ENCODE measurements at places on chromosomes 16 and 17. TPM values are rescaled to one million over a fixed set of nuclear protein-coding genes. Genes with fewer than 3 reads are reported as not detected.

RHBDL1 gene
- total RNA-seq = 4.0 TPM

TBC1D3I gene
- total RNA-seq = 0.46 TPM

CACNA1H gene
- 27.2 TPM for total RNA-seq

TLCD1 gene
- total RNA-seq = 45.3 TPM

DNA sequence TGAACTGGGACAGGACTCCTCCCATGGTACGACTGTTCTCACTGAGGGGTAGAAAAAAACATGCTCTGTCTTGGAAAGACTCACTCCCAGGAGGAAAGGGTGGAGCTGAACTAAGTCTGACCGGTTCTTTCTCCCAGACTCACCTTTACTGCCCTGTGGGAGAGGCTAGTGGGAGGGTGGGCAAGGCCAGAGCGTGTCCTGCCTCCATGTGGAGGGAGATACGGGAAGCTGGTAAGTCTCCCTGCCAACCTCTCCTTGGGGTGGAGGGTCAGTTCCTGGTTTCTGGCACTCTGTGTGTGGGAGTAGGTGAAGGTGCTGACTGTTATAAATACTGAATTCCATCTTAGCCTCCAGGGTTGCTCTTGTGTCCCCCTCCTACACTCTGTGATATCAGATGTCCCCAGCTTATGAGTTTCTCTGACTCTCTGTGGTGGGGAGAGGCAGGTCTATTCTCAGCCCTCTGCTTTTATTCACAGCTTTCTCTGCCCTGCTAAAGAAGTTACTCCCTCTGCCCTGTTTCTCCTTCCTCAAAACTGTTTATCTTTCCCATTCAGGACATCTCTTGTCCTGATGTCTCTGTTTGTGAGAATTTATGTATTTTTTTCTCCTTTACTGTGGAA is 26.9 kb upstream of the FAM20A start:
- no peaks in the 10 kb centered on the region for H3K4me1 ChIP-seq
- no peak for DNase-seq
- no peaks in the 10 kb centered on the region for H3K36me3 ChIP-seq
- H3K4me3 ChIP-seq = no peak overlapping the region
- no peak overlapping the region for H3K27ac ChIP-seq
- no peaks in the 10 kb centered on the region for H3K27me3 ChIP-seq

GRCh38 chr17:36505171-36505570 is 18.7 kb downstream of the ZNHIT3 start:
- H3K27me3 ChIP-seq = no peaks in the 10 kb centered on the region
- no peaks in the 10 kb centered on the region for H3K4me1 ChIP-seq
- H3K4me3 ChIP-seq = no peak overlapping the region

- H3K4me1 ChIP-seq = peaks cover 1% of the 10 kb centered on the region
- no peaks in the 10 kb centered on the region for H3K27me3 ChIP-seq
- no peak for DNase-seq
- H3K4me3 ChIP-seq = no peak overlapping the region
- no peak overlapping the region for H3K27ac ChIP-seq
Measured at GRCh38 chr17:55728833-55729232, 6.2 kb upstream of the TMEM100 start.

DNA sequence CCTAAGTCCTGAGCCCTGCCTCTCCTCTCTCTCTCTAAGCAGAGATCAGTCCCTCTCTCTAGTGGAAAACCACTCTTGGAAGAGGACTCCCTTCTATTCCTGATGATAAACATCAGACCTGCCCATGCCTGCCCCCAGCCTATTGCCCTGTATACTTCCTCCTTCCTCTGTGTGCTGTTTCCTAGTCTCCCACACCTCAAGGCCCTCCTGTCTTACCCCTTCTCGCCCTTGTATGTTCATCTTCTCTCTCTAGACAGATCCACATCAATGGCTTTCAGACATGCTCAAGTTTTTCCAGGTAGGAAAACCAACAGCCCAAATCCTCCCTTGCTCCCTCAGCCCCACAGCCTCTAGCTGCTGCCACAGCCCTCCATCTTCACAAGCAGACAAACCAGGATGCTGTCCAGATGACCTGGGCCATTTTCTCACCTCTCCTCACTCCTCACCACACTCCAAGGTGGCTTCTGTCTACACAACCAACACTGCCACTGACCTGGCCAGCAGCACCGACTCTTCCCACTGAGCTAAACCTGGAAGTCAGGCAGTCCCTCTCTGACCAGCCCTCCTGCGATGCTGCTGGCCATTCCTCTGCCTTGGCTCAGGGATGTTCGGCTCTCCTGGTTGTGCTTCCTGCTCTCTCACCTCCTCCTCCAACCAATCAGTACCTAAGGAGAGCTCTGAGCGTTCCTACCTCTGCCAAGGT is 36.3 kb downstream of the MARF1 start:
- H3K27me3 ChIP-seq = no peaks in the 10 kb centered on the region
- no peaks in the 10 kb centered on the region for H3K4me1 ChIP-seq
- no peak overlapping the region for H3K27ac ChIP-seq
- H3K36me3 ChIP-seq = peaks cover 26% of the 10 kb centered on the region
- no peak for DNase-seq

GRCh38 chr17:17683710-17684365 is 2.6 kb downstream of the RAI1 start:
- no peak overlapping the region for H3K4me3 ChIP-seq
- H3K4me1 ChIP-seq = peaks cover 20% of the 10 kb centered on the region
- peaks cover 91% of the 10 kb centered on the region for H3K27me3 ChIP-seq
- peaks cover 7% of the 10 kb centered on the region for H3K36me3 ChIP-seq

- no peak overlapping the region for H3K4me3 ChIP-seq
- no peak overlapping the region for H3K27ac ChIP-seq
- peaks cover 3% of the 10 kb centered on the region for H3K4me1 ChIP-seq
- no peaks in the 10 kb centered on the region for H3K27me3 ChIP-seq
- no peaks in the 10 kb centered on the region for H3K36me3 ChIP-seq
- no peak for DNase-seq
Measured at GRCh38 chr17:75084039-75084660, 3.6 kb upstream of the SLC16A5 start.

- H3K27me3 ChIP-seq = no peaks in the 10 kb centered on the region
- no peak for DNase-seq
- H3K4me3 ChIP-seq = no peak overlapping the region
- no peaks in the 10 kb centered on the region for H3K4me1 ChIP-seq
- H3K36me3 ChIP-seq = no peaks in the 10 kb centered on the region
Measured at GRCh38 chr17:51721730-51722129, 436.8 kb downstream of the CA10 start.
